CD8-positive, alpha-beta memory T cell (primary cell): ENCODE measurements at places on chromosomes 4 and X.

DNA sequence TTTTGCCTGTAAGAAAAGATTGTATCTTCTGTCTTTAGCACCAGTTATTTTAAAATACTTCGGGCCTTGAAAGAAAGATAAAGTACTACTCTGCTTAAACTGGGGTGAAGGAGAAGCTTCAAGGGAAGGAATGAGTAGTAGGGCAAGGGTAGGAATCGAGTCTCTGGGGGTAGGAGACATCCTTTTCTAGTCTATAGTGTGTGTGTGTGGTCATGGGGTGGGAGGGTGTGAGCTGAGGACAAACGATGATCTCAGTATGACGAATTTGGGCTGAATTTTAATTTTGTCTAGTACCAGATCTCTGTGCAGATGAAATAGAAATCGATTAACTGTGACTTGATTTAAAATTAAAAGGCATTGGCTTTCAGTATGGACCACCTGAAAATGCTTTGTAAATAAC, 3.3 kb upstream of the MYOZ2 start:
- no peak for DNase-seq

GRCh38 chr4:123924536-123924935, 527.9 kb downstream of the SPRY1 start:
- DNase-seq = no peak

DNA sequence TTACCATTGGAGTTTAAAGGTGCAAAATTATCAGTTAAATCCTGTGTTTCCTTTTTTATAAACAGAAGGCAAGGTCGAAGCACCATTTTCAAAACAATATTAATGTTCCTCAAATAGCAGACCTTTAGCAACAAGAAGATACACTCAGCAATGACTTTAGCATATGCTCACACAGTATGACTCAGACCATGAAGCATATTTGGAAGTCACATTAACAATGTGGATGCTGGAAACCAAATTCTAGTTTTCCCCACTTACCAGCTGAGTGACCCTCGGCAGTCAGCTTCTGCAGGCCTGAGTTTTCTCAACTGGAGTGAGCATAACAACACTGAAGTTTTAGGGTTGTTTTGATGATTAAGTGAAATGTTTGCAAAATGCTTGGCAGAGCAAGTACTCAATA, 130.5 kb downstream of the ANK2 start:
- no peak for DNase-seq

GRCh38 chrX:3178329-3178728, 137.1 kb downstream of the ARSF start:
- no peak for DNase-seq

GRCh38 chrX:8037593-8038348, 110.6 kb upstream of the PNPLA4 start:
- no peak for DNase-seq

- no peak for DNase-seq
These were observed 1.3 kb upstream of the ZNF732 start for GRCh38 chr4:306551-306961.

DNA sequence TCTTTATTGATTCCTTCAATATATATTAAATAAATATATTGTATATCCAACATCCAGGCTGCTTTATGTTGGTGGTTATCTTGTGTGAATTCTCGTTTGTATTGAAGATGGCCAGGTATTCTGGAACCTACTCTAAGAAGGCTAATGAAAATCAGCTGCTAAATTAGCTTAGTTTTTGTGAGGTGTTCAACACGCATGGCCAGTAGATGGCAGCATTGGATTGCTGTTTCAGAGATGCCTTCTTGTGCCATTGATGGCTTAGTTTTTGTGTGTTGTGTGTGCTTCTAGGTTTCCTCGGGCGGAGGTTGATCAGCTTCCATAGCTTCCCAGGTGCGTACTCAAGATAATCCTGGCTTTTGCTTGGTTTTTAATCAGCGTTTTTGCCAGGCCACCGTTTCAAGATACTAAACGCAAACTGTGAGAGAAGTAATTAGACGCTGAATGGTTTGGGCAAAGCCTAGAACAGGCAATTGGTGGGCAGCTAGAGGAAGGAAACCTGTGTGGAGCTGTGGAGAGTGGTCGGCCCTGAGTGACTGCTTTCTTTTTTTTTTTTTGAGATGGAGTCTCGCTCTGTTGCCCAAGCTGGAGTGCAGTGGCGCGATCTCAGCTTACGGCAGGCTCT, 15.1 kb downstream of the NOCT start:
- DNase-seq = peak; percentile 63

DNA sequence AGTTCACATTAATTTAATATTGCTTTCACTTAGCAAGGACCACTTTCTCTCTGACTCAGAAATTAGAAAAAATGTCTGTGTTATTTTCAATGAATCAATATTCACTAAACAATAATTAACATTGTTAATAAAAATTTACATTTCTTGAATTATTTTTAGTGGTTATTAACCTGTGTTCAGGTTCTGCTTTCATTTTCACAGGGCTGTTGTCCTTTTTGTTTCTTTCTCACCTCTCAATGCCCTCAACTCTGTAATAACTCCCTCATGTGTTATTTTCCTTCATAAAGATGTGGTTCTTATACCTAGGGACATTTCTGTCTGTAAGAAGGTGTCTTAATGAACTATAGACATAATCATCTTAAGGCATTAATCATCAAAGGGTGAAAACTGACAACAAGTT, 43.1 kb upstream of the PRR27 start:
- no peak for DNase-seq

DNA sequence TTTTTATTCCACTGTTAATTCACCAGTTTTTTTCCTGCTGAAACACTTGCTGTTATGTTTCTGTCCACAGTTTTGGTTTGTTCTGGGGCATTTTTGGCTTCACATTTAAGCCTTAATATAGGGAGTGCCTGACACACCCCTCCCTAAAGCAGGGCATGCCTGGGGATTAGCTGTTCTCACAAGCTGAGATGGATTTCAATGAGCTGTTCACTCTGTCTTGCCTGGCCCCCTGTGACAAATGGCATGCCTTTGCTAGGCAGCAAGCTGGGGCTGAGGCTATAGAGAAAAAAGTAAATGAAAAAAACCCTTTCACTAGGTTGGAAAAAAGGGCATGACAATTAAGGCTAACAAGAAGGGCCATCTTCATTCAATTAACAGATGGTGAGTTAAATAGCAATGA, 22.4 kb downstream of the LPAR4 start:
- DNase-seq = no peak

GRCh38 chr4:143405075-143405730, 68.5 kb downstream of the GAB1 start:
- DNase-seq = no peak

DNA sequence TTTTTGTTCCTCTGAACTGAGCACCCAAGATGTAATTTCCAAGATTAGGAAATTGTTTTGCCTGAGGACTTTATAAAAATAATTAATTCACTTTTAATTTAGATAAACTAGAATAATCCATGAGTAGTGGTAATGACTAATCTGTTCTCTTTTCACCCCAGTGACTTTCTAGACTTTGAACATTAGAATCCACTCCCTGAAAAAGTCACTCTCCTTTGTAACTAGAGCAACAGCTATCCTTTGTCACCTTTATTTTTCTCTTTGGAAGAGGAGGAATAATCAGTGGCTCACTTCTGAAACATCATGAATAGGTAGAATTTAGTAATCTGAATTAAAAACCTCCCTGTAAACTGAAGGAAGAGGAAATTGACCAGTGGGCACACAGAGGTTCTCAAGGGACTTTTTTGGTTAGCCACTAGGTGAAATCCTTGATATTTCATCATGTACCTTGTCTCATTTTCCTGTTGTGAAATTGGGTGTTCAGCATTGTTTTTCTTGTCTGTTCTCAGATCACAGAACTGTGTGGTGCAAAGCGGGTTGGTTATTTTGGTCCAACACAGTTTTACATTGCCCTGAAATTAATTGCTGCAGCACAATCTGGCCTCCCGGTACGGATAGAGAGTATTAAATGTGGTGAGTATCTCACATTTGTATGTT, 59.4 kb downstream of the REPS2 start:
- no peak for DNase-seq

- no peak for DNase-seq
These were observed 12.3 kb downstream of the MID1 start for GRCh38 chrX:10608099-10608498.

- no peak for DNase-seq
These were observed 4.0 kb downstream of the LONRF3 start for GRCh38 chrX:118978451-118978850.

DNA sequence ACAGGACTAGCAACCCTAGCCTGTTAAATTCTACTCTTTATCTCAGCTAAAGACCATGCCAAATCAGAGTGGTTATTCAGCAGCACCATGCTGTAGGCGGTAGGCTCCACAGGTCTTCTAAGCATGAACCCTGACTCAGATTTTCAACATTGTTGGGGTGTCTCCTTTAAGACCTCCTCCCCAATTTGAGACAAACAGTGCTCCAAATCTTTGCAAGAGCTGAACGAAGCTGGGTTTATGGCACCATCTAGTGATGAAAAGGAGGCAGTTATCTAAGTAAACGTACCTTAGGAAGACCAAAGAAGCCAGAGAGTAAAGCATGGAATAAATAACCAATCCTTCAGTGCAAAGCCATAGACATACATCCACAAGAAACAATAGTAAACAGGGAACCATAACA, 334.5 kb upstream of the SLC7A11 start:
- no peak for DNase-seq

DNA sequence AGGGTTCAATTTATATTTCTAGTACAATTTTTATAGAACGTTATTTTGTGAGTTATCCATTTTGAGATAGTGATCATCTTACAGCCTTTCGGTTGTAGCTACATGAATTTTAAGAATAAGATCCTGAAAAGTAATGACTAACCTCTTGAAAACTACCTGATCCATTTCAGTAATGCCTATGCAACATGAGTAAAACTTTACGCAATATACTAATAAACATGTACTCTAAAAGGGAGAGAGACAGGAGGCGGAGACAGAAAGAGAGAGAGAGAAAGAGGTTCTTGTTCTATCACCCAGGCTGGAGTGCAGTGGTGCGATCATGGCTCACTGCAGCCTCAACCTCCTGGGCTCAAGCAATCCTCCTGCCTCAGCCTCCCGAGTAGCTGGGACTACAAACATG, 816.1 kb downstream of the CCSER1 start:
- no peak for DNase-seq

GRCh38 chr4:42643685-42644084, 13.2 kb downstream of the ATP8A1 start:
- no peak for DNase-seq

DNA sequence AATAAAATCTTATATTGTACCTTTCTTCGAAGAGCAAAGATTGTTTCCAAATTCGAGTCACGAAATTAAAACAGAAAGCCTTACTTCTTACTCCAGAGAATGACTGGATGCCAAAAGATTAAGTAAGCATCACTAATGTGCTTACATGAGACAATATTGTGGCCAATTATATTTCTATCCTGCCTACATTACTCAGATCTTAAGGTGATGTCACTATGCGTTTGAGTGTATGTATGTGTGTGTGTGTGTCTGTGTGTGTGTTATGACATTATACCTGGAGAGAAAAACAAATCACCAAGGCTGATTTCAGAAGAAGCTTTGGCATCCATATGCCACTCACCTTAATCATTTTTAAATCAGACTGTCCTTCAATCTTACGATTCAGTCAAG, 556.3 kb downstream of the PPARGC1A start:
- DNase-seq = no peak

DNA sequence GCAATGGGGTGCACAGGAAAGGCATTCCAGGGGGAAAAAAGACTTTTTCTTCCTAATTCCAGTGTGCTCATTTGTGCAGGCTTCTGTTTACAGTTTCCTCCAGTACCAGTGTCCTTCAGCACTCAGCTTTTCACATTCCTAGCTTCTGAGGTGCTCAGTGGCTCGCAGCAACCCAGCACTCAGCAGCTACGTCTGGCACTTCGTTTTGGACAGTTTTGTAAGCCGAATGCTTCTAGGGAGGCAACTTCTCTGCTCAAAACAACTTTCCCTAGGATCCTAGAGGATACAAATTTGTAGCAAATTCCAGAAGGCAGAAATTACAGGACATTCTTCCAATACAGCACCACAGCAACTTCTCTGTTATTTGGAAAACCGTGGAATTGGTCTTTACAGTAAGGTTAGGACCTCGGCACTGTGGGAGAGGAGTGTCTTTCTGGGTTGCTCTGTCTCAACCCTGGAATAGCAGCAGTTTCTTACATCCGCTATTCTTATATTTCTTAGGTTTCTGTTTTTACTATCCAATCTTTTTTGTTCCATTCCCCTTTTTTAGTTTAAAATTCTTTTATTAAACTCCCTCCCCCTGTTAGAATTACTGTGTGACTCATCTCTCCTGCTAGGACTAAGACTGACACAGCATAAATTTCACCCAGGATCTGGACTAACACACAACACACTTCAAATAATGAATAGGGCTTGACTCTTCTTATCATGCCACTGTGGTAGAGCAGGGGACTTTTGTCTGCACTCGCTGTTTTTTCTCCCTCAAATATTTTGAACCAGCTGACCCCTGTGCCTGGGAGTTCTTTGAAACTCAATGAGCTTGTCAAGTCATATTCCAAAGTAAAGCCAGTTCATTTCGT, 1314.7 kb downstream of the FSTL5 start:
- no peak for DNase-seq

GRCh38 chr4:123352240-123352945, 44.2 kb upstream of the SPRY1 start:
- no peak for DNase-seq

- DNase-seq = no peak
These were observed 776 bp downstream of the CEP44 start for GRCh38 chr4:174284487-174284886.

- DNase-seq = no peak
These were observed 70.1 kb upstream of the HCCS start for GRCh38 chrX:11040996-11041395.

DNA sequence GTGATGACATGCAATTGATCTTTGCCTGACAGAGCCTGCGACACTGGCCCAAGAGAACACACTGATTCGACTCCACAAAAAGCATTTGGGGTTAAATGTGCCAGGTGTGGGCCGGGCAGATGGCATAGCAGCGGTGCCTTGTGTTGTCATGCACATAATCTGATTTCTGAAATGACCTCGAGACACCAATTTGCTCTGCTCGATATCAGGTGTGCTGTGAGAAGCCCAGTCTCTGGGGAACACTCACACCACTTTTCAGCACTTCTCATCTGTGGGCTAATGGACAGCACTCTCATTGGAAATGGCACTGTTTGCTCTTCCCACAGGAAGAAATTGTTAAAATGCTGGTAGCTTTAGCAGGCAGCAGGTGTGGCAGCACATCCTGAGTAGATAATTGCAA, 738.3 kb upstream of the TENM3 start:
- DNase-seq = no peak

DNA sequence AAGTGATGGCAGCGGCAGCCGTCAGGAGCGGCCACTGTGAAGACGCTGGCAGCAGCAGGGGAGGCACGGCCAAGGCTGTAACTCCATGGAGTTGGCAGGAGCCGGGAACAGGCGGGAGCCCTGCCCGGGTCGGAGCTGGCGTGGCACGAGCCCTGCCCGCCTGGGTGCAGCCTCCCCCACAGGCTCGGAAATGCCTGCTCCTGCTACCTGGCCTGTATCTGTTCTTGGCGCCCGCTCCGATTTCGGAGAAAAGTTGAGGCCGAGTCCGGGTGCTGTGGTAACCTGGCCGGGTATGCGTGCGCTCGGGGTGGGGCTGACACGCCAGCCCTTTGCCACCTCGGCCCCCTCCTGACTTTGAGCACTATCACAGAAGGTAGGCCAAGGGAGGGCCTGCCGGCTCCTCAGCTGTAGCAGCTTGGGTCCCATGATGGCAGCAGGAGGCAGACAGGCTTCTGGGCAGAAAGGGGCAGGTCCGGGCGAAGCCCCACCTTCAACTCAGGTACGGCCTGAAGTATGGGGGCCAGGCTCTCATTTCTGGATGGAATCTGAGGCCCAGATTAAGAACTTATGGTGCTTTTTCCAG, 51.2 kb upstream of the SHISA3 start:
- DNase-seq = no peak

GRCh38 chr4:181688432-181688831, 554.8 kb upstream of the TENM3 start:
- DNase-seq = no peak
